Foreskin fibroblast (primary cell): ENCODE measurements at places on chromosomes 5 and 9.

- DNase-seq: peak; percentile 67
Observed at GRCh38 chr5:88833371-88834130, 49.4 kb downstream of the MEF2C start.

GRCh38 chr5:138611678-138612218, 36.5 kb upstream of the HSPA9 start:
- no peak for DNase-seq

GRCh38 chr9:16602494-16602893, 268.0 kb downstream of the BNC2 start:
- DNase-seq: no peak

DNA sequence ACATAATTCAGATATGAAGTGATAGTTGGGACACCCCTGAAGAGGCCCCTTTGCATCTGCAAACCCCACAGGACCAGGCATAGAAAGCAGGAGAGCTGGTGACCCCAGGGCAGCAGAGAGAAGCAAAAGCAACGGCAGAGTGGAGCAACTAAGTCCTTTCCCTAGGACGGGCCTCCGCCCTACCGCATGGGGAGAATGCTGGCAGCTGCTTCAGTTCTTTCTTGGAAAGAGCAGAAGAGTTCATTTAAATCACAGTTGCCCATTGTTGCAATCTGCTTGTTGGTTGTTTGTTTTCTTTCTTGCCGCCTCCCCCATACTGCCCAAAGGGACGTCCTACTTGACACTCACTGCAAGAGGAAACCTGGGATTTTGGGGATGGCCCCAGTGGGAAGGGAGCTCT, 126.2 kb downstream of the ADAMTS16 start:
- no peak for DNase-seq

DNA sequence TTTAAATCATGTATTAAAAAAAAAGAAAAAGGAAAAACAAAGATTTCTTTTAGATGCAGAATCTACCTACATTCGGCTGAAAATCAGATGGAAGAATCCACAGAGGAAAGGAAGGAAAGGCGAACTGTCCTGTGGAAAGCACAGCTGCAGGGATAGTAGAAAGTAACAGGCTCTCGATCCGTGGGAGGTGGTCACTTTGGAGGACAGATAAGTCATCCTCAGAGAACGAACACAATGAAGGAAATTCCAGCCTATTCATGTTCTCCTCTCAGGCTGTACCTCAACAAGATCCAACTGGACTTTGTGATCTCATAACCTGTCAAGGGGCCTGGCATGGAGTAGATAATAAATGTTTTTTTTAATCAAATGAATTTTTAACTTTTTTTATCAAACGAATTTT, 72.8 kb downstream of the NR6A1 start:
- DNase-seq: peak; percentile 13

- no peak for DNase-seq
Observed at GRCh38 chr9:13165236-13165945, 114.1 kb downstream of the MPDZ start.

GRCh38 chr5:178277866-178278265, 45.3 kb upstream of the PHYKPL start:
- no peak for DNase-seq

DNA sequence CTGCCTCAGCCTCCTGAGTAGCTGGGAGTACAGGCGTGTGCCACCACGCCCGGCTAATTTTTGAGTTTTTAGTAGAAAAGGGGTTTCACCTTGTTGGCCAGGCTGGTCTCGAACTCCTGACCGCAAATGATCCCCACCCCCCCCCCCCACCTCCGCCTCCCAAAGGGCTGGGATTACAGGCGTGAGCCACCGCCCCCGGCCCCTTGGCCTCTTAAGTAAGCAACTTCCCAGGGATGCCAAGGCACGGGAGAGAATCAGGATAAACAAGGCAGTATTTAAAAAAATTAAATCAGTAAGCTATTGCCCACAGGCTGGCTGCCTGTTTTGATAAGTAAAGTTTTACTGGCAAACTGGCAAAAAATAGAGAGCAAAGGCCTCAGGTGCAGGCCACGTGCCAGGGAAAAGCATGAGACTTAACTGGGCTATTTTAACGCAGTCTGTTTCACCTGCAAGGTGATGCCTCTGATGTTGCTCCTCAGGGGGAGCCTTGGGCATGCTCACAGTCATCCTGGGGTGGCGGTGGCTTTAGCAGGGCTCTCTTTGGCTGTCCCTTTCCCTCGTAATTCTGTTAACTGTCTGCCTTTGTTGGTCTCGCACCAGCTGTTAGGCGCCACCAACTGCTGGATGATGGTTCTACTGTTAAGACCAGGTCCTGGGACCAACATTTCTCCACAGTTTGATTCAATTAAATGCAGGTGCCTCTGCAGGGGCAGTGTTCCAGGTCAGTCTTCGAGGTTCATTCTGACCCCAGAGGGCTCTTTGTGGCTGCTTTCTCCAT, 19.4 kb upstream of the RNF130 start:
- peak; percentile 27 for DNase-seq

DNA sequence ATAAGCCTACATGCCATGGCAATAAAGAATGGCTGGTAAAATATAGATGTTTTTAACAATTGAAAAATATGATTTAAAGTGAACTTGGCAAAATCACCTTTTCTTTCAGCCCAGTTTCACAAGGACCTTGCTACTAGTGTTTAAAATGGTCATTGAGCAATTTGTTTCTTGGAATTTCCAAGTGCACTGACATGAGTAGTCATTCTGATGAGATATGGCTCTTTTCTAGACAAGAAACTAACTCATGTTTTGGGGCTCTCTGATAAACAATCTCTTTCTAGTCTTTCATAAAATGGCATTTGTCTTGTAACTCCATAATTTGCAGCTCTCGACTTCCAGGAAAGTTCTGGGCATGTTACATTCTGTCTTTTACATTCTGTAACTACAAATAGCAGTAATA, 176.8 kb downstream of the NR2F1-AS1 start:
- DNase-seq: no peak

DNA sequence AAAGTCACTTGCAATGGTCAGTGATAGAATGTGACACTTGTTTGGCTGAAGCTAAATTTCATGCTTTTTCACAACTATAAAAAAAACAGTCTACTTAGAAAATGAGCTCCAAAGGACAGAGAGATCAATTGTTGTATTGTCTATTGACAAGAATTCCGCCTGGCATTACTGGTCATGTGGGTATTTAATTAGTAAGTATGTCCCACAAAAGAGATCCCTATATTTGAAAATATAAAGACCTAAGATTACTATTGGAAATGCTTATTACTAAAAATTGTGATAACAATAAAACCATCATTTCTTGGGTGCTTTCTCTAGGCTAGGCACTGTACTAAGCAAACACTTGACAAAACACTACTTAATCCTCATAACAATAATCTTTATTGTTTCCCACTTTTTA, 745.2 kb upstream of the C9orf72 start:
- DNase-seq: no peak
